ENCODE measurements at places on chromosomes 4 and X.

- DNase-seq = no peak
Measured at GRCh38 chr4:183600189-183600685, 58.7 kb downstream of the RWDD4 start.

- DNase-seq = no peak
Measured at GRCh38 chrX:138945219-138945618, 233.7 kb upstream of the FGF13 start.

DNA sequence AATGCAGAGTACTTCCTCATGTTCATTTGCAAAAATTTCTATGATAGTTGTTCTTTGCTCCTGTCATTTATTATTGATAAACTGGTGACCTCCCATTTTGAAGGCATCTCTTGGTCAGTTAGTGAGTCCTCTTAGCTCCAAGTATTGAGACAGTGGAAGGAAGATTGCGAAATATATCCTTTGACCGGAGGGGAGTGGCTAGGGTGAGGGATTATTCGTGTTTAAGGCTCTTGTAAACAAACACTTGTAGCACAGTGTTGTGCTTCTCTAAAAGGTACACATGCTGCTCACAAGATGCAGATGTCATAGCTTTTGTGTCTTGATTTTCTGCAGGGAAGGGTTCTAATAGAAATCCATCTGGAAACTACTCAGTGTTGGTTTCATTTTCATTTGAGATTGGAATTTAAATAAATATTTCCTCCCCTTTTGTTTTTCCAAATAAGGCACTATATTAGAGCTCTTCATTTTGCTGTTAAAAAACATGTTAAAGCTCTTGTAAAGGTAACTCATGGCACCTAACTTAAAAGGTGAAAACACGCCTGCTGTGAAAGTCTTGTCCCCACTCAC is 21.8 kb downstream of the TXLNG start:
- DNase-seq = no peak

DNA sequence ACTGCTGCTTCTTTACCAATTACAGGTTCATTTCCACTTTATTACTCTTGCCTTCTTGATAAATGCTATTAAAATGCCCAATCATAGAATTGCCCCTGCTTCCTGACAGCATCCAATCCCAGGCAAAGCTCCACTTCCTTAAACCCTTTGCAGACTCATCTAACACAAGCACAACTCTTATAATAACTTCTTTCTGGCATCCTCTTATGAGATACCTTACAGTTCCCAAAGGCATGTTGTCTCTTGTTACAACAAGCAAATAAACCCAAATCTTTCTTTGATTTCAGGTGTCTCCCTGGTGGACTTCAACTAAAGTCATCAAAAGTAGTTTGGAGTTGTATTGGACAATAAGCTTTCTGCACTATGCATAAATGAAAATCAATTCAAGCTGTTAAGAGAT is 22.5 kb upstream of the ADH7 start:
- DNase-seq = no peak

- DNase-seq = no peak
Measured at GRCh38 chrX:103153661-103154060, 60.7 kb upstream of the NXF3 start.

GRCh38 chrX:118760025-118760424 is 32.6 kb downstream of the IL13RA1 start:
- no peak for DNase-seq

GRCh38 chr4:7623468-7623867 is 188.7 kb upstream of the PSAPL1 start:
- DNase-seq = no peak

GRCh38 chrX:810186-810585 is 179.6 kb downstream of the SHOX start:
- no peak for DNase-seq

GRCh38 chrX:44482575-44482974 is 60.1 kb downstream of the FUNDC1 start:
- no peak for DNase-seq

DNA sequence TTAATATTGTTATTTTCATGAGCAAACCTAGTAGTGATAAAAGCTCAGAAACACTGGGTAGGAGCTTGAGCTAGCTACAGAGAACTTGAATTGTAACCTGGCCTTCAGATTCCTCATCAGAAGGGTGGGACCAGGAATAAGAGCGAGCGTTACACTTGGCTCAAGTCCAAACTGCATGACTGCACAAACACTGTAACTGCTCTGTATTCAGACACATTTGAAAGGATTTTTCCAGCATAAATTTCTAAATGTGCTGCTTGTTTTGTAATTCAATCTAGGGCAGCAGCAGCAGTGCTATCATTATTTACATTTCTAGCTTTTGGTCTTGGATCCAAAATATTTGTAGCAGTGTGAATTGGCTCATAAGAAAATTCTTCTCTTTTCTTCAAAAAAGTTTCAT is 133.0 kb upstream of the TMLHE start:
- DNase-seq = no peak

DNA sequence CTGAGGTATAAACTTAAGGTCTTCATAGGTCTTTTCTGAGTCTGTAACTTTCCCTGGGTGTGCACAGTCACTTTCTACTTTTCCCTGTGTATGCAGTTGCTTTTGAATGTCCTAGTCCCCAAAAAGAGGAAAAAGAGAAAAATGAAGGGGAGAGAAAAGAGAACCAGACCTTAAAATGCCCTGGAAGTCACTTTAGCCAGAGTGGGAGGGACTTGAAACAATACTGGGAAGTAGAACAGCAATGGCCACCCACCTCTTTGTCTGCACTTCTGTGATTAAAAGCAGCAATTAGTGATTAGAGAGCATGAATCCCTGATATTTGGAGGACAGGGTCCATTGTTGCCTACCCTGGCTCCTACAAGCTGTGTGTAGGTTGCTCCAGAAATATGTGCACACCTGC is 36.1 kb downstream of the ZCCHC13 start:
- no peak for DNase-seq

- no peak for DNase-seq
Measured at GRCh38 chrX:68049466-68049865, 383.8 kb downstream of the OPHN1 start.

DNA sequence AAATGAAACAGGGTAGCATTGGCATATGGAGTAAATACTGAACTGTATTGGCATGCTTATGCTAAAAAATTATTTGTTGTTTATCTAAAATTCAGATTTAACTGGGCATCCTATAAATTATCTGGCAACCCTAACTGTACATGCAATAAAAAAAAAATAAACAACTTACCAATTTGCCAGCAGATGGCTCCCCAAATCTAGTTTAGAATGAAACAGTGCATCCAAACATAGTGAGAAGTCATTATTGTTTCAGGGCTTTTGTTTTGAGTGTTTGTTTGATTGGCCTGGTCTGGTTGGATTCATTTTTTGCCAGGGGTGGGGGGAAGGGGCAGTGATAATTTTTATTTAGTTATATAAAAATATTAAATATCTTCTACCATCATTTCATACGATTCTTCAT is 12.8 kb upstream of the NSUN7 start:
- DNase-seq = no peak

DNA sequence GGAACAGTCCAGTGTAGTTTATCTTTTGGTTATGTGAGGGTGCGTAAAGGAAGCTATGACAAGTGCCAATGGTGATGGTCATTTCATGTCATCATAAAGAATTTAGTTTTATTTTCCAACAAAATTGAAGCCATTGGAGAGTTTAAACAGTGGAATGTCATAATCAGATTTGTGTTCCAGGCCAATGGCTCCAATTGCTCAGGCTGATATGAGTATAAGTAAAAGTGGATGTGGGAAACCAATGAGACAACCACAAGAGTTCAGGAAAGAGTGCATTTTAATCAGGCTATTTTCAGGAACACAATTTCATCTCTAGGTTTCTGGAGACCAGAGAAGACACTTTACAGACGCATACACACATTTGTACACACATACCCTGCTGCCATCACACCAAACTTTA is 20.7 kb downstream of the SPANXC start:
- no peak for DNase-seq

GRCh38 chr4:27327421-27328181 is 467.0 kb downstream of the STIM2 start:
- DNase-seq = no peak

DNA sequence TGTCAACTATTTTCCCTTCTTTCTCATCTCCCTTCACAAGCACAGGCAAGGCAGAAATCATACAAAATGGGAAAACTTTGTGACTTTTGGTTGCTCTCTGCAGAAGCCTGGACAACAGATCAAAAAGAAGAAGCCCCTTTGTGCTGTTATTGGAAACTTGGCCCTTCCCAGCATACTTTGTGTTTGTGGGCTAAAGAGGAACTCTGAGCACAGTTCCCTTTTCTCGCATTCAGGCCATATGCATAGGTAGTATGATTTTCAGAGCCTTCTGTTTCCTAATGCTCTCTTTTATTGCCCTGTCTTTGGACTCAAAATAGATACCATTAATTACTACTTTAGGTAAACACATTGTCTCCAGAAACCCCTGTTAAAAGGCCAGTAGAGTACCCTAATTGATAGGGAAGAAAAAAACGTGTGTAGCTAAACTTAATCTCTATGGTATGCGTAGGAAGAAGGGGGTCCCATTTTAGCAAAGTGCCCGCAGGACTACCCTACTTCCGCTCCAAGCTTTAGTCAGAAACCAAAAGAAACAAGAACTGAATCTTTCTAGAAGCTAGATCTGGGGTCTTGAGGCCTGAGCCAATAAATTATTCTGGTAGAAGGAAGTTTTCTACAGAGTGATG is 26.6 kb downstream of the VSIG4 start:
- DNase-seq = no peak

GRCh38 chrX:40310016-40310415 is 212.3 kb upstream of the BCOR start:
- no peak for DNase-seq

DNA sequence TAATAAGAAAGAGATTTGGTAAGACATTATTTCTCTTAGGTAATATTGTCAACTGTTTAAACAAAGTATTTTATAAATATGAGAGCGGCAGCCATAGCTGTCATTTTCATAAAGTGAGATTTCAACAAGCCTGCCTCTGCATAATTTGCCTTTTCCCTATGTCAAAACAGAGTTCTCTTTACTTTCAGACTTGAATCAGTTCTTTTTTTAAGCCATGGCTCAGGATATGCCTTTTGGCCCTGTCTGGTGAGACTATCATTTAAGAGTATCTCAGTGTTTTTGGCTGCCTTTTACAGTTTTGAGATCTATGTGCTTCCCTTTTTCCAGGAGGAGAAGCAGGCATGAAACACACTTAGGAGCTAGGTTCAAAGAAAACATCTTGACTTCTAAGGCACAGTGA is 7.5 kb upstream of the GUCY1A1 start:
- DNase-seq = no peak

DNA sequence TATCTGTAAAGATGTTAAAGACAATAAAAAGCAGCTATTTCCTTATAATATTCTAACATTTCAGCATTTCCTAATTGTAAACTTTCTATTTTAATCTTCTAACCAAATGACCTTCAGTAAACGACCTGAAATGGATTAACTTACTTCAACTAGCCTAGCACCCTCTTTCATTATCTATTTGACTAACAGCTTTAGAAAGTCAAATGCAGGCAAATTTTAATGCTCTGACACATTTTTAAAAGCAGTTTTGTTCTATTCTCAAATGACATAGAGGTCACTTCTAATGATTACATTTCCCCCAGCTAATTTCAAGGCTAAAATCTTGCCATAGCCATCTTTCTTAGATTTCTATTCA is 41.9 kb downstream of the SLC7A11 start:
- no peak for DNase-seq

GRCh38 chrX:85573801-85574200 is 194.3 kb upstream of the POF1B start:
- no peak for DNase-seq

GRCh38 chr4:1338752-1339414 is 8.1 kb upstream of the UVSSA start:
- no peak for DNase-seq

DNA sequence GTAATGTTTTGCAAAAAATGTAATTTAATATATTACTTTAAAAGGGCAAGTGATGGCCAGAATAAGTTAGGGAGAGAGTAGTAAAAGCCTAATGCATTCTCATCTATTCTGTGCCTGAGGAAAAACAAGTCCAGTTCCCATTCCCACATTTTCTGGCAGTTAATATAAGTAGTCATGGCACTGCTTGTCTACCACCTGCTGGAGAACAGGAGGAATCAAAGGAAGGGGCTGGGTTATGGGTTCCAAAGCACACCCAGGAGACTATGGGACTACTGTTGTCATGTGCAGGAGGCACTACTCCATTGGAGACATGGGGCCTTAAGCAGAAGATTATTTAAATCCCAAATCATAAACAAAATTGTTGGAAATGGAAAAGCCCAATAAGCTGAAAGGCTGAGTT is 2618.6 kb downstream of the ARAP2 start:
- DNase-seq = no peak

GRCh38 chrX:152968193-152968592 is 25.7 kb downstream of the PNMA5 start:
- DNase-seq = no peak

GRCh38 chrX:129318375-129318774 is 204.9 kb downstream of the SMARCA1 start:
- DNase-seq = no peak

DNA sequence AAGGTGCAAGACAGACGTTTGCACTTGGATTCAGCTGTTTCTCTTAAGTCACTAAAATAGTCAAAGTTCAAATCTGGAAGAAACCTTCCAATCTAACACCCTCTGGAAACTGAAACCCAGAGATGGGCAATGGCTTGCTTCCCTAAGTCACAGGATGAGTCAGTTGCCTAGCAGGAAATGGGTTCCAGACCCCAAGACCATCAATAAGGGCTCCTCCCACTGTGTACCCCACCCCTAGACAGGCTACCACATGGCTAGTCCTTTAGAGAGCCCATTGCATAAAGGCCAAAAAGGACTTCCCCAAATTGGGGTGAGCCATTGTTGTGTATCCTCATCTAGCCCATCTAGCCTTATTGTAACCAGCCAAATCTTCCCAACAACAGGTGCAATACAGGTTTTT is 216.2 kb downstream of the HS6ST2 start:
- no peak for DNase-seq

DNA sequence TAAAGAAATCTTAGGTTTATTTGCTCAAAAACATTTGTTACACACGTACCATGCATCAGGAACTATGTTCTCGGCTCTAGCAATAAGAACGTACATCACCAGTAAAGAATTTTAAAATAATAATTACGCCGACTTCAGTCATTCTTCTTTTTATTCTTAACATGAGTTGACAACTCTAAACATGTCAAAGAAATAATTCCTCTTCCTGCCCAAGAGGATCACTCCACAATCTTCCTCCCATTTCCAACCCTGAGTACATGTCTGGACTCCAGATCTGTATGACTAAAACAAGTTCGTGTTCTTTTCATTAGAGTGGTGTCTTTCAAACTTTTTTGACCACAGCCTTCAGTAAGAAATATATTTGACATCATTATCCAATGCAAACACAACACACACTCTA is 201.6 kb upstream of the GRIA3 start:
- no peak for DNase-seq

GRCh38 chr4:55438314-55438713 is 42.6 kb downstream of the TMEM165 start:
- DNase-seq = no peak

- DNase-seq = no peak
Measured at GRCh38 chrX:10174810-10175209, 18.0 kb downstream of the CLCN4 start.

Data from stimulated activated CD4-positive, alpha-beta T cell treated with anti-CD3 and anti-CD28 coated beads, TNF-alpha, amount 100 ng/mL, for 1 hour (primary cell).